Fibroblast of villous mesenchyme (primary cell): ENCODE measurements at places on chromosomes 5 and 9. TPM values are rescaled to one million over a fixed set of nuclear protein-coding genes. Genes with fewer than 3 reads are reported as not detected.

DNA sequence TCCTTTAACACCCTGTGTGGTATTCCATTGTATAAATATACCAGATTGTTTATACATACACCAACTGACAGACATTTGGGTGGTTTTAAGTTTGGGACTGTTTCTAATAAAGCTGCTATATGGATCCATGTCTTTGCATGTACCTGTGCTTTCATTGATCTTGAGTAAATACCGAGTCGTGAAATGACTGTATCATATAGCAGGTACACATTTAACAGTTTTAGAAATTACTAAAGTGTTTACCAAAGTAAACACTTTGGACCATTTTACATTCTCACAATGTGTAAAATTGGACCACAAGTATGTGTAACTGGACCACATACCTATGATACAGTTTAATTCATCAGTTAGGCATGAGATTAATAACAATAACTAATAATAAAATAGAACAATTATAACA is 175.2 kb downstream of the FBXL17 start:
- no peak for DNase-seq

- no peak for DNase-seq
These were observed 141.4 kb upstream of the PIK3R1 start for GRCh38 chr5:68074048-68074632.

SCAMP1 gene
- total RNA-seq = 38.0 and 61.7 TPM in 2 replicates

DNA sequence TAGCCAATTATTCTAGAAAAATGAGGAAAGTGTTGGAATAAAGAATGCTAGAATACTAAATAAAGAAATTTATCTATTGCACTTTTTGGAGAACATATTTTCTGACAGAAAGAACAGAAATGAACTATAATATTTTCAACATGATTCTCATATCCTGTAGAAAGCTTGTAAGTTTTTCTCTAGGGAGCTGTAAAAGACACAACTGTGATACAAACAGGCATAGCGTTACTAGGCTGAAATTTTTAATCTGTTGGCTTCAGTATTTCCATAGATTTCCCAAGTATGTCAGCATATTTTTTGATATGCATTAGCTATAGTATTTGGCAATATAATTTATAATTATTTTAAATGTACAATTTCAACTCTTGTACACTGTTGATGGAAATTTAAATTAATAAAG is 31.3 kb downstream of the ANXA1 start:
- no peak for DNase-seq

GCNT4 gene
- 10.6 and 46.2 TPM in 2 replicates for total RNA-seq
